ENCODE measurements at places on chromosomes 12 and 14.

GRCh38 chr14:80629606-80630005 is 311.9 kb downstream of the CEP128 start:
- no peak for DNase-seq

DNA sequence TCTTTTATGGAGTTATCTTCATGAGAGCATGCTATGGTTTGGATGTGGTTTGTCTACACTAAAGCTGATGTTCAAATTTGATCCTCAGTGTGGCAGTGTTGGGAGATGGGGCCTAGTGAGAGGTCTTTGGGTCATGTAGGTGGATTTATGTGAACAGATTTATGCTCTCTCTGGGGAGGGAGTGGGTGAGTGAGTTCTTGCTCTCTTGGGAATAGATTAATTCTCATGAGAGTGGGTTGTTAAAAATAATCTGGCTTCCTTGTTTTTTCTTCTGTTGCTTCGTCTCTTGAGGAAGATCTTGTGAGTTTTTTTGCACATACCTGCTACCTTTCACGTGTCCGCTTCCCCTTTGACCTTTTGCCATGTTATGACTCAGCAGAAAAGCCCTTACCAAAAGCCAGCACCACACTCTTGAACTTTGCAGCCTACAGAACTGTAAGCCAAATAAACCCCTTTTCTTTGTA is 20.5 kb downstream of the DERA start:
- DNase-seq, result no peak

GRCh38 chr14:46215801-46216200 is 435.8 kb downstream of the RPL10L start:
- no peak for DNase-seq

- no peak for DNase-seq
Observed at GRCh38 chr14:37411079-37411735, 183.8 kb downstream of the FOXA1 start.

- no peak for DNase-seq
Observed at GRCh38 chr14:52835122-52835903, 43.9 kb upstream of the GNPNAT1 start.

- DNase-seq, result no peak
Observed at GRCh38 chr12:74043343-74043742, 494.3 kb upstream of the ATXN7L3B start.

DNA sequence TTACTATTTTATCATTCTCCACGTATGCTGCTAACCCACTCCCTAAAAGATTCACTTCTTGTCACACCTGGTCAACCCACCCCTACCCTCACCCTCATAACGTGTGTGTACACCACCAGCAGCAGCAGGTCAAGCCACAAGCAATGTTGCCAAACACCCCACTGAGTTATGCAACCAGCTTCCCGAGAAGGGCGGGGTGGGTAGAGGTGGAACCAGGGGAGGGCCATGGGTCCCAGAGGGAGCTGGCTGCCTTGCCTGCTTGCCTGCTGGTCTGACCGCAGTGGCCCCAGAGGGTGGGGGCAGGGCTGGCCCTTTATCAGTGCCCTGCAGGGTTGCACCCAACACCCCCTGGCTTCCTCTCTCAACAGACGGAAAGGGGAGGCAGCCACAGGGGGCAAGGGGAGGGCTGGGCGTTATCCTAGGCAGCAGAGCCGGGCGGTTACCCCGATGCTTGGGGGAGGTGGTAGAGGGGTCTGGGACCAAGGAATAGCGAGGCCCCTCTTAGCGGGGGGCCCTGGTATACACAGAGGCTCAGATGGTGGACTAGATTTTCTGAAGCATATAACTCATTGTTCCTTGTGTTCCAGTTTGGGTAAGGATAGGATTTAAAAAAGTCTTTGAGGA is 3.5 kb upstream of the NFE2 start:
- DNase-seq, result no peak

- DNase-seq, result no peak
Observed at GRCh38 chr14:88437658-88438057, 52.2 kb downstream of the SPATA7 start.

GRCh38 chr12:13499008-13499407 is 302.5 kb downstream of the EMP1 start:
- no peak for DNase-seq

- no peak for DNase-seq
Observed at GRCh38 chr14:68791902-68792677, 777 bp downstream of the ZFP36L1 start.

DNA sequence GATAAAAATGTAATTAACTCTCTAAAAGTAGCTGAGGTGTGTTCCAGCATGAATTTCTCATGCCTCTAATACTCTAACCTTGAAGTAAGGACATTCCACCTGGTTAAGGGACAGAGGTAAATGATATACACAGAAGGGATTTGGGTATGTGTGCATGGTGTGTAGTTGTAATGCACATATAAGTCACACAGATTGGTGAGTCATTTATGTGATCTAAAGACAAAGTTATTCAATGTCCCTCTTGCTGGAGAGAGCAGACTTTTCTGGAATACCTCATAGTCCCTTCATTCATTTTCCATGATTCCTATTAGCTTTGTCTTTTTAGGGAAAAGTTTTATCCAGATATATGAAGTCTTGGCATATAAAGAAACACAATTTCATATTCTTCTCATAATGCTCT is 234.9 kb downstream of the SNAPC1 start:
- no peak for DNase-seq

DNA sequence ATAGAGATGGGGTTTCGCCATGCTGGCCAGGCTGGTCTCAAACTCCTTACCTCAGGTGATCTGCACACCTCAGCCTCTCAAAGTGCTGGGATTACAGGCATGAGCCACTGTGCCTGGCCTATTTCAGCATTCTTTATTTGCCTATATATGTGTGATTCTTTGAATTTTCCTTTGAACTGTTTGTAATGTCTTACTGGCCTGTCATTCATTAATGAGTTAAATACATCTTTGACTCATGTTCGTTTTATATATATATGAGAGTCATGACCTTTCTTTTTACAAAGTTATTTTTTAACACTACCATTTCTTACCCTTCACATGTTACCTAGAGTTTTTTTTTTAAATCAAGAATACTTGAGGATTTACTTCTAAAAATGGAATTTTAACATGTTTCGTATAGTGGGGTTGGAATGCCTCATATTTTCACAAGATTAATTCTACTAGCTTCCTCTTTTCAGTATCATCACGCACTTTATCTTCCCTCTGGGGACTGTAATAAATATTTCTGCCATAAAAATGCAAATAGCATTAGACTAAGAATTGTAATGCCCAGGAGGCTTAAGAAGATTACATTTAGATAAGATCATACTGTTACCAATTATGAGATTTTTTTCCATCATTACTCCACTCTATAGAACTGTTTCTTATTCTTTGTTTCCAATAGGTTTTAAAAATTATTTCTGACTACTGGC is 66.7 kb downstream of the NTN4 start:
- DNase-seq, result no peak

GRCh38 chr14:77299771-77300170 is 20.9 kb downstream of the POMT2 start:
- DNase-seq, result no peak

- DNase-seq, result no peak
Observed at GRCh38 chr14:103629503-103630121, 601 bp downstream of the KLC1 start.

DNA sequence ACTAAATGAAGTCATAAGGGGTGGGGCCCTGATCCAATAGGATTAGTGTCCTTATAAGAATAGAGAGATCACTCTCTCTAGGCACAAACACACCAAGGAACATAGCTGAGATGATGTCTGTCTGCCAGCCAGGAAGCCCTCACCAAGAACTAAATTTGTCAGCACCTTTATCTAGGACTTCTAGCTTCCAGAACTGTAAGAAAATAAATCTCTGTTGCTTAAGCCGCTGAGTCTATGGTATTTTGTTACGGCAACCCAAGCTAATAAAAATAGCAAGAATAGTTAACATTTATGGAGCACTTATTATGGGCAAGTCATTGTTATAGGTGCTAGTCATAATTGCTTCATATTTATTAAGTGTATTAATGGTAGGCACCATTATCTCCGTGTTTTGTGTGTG is 249.6 kb downstream of the MSRB3 start:
- DNase-seq, result no peak

- no peak for DNase-seq
Observed at GRCh38 chr14:65134651-65135579, 32.6 kb upstream of the MAX start.

GRCh38 chr12:89307474-89308253 is 44.6 kb downstream of the DUSP6 start:
- no peak for DNase-seq

DNA sequence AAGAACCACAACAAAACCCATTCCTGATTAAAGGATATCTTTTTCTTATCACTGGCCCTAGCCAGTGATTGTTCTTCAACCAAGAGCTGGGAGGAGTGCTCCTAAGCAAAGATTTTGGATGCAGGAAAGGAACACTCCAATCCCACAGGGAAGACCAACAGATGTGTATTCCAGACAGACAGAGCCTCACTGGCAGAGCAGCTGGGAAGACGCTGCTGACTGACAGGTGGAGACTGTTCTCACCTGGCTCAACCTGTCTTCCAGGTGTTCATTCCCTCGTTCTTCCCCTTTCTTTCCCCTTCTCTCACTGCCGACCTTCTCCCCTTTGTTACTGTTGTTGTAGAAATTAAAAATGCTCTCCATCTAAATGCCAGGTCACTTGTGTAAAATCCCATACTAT is 89.7 kb upstream of the CCDC198 start:
- no peak for DNase-seq

DNA sequence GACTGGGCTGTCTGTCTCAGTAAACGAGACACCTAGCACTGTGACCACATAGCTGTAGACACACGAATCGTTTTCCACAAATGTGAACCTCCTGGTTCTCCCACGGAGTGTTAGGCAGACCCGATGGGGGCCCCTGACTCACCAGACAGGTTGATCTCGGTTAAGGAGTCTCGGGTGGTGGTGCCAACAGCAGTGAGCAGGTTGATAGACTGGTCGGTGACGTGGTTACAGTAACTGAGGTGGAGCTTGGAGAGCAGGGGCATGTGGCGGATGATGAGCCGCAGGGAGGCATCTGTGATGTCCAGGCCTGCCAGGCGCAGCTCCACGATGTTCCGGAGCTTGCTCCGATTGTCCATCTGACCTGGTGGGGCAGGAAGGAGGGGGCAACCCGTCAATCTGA is 39.8 kb downstream of the RNF34 start:
- no peak for DNase-seq

DNA sequence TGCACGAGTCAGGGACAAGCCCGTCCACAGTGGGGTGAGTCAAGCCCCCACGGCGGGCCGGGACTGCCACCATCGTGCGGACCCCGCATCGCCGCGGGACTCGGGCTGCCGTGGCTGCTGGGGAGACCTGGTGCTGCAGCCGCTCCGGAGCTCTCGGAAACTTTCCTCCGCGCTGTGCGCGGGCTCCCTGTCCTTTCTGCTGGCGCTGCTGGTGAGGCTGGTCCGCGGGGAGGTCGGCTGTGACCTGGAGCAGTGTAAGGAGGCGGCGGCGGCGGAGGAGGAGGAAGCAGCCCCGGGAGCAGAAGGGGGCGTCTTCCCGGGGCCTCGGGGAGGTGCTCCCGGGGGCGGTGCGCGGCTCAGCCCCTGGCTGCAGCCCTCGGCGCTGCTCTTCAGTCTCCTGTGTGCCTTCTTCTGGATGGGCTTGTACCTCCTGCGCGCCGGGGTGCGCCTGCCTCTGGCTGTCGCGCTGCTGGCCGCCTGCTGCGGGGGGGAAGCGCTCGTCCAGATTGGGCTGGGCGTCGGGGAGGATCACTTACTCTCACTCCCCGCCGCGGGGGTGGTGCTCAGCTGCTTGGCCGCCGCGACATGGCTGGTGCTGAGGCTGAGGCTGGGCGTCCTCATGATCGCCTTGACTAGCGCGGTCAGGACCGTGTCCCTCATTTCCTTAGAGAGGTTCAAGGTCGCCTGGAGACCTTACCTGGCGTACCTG is 1.1 kb downstream of the PDE3A start:
- no peak for DNase-seq

GRCh38 chr14:49770212-49770817 is 2.4 kb downstream of the KLHDC2 start:
- DNase-seq, result no peak

GRCh38 chr12:131764738-131765137 is 53.8 kb downstream of the SFSWAP start:
- no peak for DNase-seq

GRCh38 chr12:45568808-45569207 is 160.7 kb upstream of the ARID2 start:
- no peak for DNase-seq

DNA sequence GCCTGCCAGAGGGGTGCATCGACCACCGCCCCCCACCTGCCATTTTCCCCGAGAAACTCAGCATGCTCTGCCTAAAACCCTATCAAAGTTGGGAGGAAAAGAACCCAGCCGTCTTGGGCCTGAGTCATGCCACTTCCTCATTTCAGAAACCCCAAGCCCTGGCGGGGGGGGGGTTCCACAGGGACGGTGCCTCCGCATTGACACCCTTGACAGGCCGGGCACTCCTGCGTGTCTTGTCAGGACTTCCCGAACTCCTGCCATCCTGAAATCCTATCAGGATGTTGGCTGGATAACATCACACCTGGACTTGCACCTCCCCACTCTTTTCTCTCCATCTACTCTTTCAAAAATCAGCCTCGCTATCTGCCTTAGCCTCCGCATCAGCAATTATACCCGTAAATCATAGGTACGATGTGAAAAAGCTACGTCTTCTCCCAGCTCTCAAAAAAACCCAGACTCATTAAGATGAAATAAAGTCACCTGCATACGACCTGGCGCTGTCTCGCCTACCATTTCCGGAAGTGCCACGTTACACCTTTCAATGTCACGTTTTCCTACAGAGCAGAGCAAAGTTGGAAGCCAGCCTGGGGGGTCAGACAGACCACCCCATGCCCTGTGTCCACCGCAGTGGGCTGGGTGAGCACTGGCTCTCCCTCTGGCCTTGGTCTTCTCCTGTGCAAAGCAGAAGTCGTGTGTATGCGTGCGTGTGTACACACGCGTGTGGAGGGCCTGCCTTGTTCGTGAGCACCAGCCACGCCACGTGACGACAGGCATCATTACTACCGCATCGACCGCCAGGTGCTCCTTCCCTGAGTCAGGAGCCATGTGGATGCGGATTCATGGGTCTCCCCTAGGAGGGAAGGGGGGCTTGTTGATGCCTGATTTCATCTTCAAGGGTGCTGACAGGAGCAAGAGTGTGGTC is 96.7 kb downstream of the RFLNA start:
- DNase-seq, result no peak

- DNase-seq, result no peak
Observed at GRCh38 chr12:79934281-79935020, 446 bp downstream of the PPP1R12A start.

GRCh38 chr12:53208877-53209463 is 1.9 kb upstream of the ITGB7 start:
- no peak for DNase-seq

Data from GM04503 (cell line).